ENCODE measurements at places on chromosomes 11 and 22.

GRCh38 chr11:99271527-99271926 is 250.8 kb downstream of the CNTN5 start:
- DNase-seq = no peak

GRCh38 chr11:47328449-47329390 is 23.8 kb downstream of the MYBPC3 start:
- no peak for DNase-seq

DNA sequence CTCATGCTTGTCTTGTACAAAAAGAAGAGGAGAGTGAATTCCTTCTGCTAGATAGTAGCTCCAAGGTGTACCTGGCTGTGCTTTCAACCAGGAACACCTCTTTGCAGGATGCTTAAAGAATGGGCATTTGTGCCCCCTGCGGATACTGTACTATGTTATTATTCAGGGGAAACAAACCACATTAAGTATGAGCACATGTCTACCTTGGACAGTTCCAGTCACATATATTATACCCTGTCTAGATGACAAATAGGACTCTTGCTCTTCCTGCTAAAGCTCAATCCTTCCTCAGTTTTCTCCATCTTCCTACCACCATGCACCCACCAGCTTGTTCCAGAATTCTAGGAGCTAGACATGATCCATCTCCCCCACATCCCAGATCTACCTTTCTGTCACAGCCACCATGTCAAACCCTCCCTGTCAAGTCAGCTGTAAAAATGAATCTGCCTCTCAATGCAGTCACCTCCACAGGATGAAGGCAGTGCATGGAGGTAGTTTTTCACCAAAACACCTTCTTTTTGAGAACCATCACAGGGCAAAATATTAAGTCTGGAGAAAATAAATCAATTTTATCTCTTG is 337.4 kb downstream of the LARGE1 start:
- DNase-seq = no peak

DNA sequence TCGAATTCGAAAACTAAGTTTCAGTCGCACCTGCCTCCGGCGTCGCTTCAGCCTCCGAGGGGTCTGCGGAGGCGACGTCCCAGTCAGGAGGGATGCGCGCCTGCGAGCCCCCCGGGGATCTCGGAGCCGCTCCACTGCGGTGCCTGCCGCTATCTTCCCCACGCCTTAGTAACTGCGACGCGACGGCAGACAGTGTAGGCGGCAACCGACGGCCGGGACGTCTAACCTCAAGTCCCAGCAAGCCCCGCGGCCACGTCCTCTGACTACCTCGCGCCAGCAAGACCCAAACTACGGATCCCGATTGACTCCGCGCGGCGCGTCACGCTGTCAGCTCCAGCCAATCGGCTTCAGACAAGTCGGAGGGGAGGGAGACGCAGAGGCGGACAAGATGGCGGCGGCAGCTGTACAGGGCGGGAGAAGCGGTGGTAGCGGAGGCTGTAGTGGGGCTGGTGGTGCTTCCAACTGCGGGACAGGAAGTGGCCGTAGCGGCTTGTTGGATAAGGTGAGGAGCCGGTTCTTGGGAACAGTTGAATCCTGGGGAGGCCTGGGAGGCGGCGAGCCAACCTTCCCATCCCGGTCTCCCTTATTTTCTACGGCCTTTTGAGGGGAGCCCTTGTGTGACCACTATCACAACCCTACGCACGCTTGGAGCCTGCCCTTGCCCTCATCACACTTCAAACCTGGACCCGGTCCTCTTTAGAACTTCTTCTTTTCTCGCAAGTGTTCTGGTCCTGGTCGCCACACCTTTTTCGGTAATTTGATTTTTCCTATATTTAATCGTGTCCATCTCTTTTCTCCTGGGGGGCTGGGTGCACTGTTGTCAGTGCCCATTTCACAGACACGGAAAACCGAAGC is at the start of the genes SPCS2 and XRRA1:
Gene SPCS2 (plus strand): TSS at position 369 of the 855 bp plus-strand sequence. CDS start 20 bp downstream, at position 389.
Gene XRRA1 (minus strand): TSS at position 194 of the 855 bp plus-strand sequence. CDS start 8,213 bp downstream, outside the sequence.
- peak; percentile 96 for DNase-seq

- DNase-seq = no peak
These were observed 195.2 kb downstream of the TRIM29 start for GRCh38 chr11:119942583-119943297.

DNA sequence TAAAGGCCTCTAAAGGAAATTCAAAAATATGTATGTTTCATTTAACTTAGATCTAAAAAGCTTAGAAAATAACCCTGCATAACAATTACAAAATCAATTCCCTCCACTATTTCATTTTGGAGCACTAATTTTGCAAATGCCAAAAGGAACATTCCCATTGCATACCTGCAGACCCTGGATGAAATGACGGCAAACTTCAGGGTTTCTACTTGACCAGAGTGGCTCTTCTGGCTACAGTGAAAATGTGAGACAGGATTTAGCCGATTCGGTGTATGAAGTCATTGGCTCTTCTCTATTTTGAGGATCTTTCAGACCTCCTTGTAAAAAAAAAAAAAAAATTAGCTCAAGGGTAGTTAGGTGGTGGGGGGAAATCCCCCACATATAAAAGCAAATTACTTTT is 44.1 kb downstream of the PAX6 start:
- no peak for DNase-seq

DNA sequence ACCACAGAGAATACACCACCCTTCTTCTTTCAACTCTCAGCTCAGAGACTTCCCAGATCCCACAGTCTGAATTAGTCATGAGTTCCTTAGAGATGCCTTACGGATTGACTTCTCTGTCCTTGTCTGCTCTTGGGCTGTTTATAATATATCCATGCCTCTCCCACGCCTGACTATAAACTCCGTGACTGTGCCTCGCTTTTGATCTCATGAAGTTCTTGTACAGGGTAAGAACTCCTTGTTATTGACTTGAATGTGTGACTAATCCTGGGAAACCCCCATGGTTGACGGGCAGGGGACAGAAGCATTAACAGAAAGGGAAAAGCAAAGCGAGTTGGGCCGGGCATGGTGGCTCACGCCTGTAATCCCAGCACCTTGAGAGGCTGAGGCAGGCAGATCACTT is 62.4 kb upstream of the POU2AF1 start:
- DNase-seq = no peak

DNA sequence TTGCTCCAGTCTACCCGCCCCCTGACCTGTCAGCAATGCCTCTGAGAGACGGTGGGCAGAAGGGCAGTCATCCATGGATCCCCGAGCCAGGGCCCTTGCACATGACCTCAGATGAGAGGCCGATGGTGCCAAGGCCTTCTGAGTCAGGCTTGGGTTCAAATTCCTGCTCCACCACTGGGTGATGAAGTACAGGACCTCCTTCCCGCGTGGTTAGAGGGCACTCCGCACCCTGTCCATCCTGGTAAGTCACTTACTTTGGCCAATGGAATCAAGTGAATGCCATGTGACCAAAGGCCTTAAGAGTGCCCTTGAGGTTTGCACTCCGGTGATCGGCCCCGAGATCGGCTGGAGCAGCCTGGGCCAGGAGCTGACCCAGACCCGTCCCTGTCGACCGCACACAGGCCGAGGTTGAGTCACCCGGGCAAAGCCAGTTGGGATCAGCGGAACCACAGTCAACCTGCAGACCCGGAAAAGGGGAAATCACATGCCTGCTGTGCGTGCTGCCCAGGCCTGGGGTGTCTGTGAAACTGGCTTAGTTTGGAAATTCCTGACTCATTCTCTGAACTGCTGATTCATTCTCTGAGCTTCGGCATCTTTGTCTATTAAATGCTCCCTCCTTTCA is 48.9 kb downstream of the RTL6 start:
- DNase-seq = peak; percentile 48

DNA sequence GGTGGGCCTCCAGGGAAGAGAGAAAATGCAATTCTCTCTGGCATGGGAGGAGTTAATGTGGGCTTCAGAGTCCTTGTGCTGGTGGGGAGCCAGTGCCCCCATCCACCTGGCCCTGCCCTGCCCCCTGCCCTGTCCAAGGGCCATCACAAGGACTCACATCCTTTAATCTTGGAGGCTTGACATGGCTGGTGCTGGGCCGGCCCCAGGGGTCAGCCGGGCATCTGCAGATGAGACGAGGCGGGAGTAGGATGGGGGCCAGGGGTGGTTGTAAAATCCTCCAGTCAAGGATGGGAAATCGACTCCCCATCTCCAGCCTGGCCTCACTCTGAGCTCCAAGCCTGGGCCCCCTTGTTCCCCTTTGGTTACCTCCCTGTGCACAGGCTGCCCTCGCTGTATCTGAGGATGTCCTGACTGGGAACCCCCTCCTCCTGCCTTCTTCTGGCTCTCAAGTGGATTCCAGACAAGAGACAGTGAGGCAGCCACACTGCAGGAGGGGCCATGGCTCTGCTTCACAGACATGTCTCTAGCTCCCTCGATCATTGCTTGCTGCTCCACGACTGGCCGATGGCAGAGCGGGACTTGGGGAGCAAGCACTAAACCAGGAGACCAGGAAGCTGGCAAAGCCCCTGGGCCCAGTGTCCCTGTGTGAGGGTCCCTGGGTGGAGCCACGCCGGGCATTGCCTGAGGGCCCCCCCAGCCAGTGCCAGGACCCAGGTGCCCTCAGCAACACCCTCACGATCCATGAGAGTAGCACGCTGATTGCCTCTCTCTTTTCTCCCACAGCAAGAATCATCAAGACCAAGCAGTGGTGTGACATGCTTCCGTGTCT is 1120.5 kb downstream of the BRD1 start:
- no peak for DNase-seq

DNA sequence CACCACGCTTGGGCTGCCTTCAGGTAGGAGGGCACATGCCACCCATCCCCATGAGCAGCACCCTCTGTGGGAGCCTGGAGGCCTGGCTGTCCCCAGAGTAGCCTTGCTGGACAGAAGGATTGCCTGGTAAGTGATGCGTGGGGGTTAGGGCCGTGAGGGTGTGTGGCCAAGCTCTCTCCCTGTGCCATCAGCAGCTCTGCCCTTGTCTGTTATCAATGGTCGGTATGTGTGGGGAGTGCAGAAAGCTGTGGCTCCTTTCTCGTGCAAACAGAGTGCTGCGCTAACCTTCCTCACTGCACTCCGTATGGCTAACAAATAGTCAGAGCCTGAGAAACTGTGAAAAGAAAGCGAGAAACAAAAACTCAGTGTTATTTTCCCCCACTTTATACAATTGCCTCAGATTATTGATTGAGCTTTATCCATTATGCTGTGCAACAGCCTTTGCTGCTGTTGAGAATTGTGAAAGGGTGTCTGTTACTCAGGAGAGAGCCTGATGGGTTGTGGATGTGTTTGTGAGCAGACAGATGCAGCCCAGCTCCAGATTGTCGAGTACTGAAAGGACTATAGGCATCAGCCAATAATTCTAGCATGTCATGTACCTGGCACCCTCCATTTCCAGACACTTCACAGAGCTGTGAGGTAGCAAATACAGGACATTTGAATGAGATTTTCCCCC is 432.2 kb downstream of the NTM start:
- no peak for DNase-seq

- DNase-seq = no peak
These were observed 20.3 kb upstream of the SLN start for GRCh38 chr11:107731941-107732688.
